ENCODE measurements at places on chromosomes 1 and 21.

GRCh38 chr1:162315673-162316072 is 61.0 kb downstream of the SPATA46 start:
- no peak for DNase-seq

DNA sequence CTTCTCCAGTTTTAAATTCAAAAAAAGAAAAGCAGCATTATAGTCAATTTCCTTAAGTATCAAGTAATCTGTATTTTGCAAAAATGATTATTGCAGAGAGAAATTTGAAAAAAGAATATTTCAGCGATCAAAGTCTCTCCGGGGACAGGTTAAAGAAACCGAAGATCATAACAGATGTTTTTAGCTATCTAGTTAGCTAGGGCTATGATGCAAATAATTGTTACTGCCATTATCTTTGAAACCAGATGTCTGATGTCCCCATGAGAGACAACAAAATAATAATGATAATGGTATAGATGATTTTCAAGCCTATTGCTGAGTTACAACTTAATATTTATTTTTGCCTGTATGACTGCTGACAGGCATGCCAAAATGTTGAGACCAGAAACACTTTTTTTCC is 1326.0 kb downstream of the PLA2G4A start:
- DNase-seq, result no peak

DNA sequence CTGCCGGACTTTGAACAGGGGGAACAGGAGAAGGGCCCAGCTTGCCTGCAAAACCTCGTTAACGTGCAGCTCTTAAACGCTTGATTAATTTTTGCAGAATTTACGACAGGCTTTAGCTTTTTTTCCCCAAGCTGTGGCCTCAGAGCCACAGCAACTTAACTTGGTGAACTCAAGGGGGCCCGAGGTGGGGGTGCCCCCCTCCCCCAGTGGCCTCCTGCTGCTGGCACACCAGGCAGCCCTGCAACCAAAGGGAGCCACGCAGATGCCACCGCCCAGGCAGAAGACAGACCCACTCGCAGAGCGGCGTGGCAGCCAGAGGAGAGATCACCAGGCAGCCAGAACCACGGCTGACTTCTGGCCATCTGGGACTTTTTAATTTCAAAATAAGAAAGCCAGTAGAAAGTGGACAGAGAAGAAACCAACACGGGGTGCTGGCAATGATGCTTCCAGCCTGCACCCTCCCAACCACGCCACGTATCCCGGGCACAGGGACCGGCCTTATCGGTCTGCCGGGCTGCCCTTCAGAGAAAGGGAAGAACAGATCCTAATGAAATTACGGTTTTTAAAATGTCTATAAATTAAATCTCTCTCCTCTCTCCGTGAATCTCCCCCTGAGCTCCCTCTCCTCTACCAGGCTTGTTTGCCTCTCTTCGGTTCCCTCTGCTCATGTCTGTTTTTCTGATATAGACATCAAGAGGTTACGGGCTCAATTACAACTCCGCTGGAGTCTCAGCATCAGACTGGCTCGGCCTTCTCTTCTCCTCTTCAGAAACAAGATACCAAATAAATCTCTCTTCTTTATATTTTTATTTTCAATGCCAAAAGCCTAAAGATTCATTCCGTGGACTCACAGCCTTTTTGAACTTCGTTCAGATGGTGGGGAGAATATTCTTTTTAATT is 6.4 kb downstream of the CASZ1 start:
- no peak for DNase-seq

- DNase-seq, result no peak
Measured at GRCh38 chr1:165371588-165372225, 15.2 kb upstream of the LMX1A start.

GRCh38 chr1:42013881-42014470 is 95.3 kb upstream of the HIVEP3 start:
- no peak for DNase-seq

- DNase-seq, result no peak
Measured at GRCh38 chr21:25453524-25453923, 153.8 kb downstream of the MRPL39 start.

DNA sequence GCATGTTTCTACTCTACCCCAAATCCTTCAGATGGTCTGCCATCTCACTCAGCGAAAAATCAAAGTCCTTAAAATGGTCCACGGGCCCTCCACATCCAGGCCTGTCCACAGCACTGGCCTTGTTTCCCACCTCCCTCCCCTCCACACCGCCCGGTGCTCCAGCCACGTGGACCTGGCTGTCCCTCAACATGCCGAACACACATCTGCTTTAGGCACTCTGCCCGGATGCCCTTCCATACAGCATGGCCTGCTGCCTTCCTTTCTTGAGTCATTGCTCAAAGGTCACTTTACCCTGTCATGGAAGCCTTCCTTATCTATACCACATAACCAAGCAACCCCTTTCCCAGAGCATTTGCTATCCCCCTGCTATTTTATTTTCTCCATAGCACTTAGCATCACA is 143.0 kb downstream of the DNM3 start:
- no peak for DNase-seq

DNA sequence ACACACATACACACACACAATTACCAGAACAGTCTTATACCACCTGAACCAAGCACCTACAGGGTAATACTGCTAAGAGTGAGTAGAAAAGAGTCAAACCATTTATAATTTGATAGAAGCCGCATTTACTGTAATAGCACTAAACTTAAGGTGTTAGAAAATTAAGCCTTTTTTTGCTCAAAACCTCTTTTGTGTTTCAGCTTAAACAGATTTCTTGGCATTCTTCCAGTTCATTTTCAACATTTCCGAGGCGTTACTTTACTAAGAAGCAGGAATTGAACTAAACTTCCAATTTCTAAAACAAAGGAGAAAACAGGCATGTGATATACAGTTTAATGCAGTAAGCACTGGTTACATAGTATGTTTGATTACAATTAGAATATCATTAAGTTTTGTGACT is 387.2 kb downstream of the NCAM2 start:
- DNase-seq, result no peak

DNA sequence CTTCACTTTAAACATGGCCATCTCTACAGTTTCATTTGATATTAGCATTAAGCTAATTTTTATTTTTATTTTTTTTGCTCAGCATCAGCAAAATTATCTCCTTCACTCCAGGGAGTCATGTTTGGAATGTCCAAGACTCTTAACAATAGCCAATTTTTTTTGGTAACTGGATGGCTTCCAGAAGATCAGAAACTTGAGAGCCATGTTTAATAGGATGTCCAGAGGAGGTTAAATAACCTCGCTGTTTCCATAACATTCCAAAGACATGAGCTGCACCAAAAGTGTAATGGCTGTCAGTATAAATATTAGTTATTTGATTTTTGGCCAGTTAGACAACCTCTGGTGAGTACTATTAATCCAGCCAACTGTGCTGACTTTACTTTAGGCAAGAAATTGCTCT is 80.7 kb downstream of the DNTTIP2 start:
- DNase-seq, result no peak

GRCh38 chr1:157140063-157140588 is 1.9 kb upstream of the ETV3 start:
- DNase-seq, result no peak

DNA sequence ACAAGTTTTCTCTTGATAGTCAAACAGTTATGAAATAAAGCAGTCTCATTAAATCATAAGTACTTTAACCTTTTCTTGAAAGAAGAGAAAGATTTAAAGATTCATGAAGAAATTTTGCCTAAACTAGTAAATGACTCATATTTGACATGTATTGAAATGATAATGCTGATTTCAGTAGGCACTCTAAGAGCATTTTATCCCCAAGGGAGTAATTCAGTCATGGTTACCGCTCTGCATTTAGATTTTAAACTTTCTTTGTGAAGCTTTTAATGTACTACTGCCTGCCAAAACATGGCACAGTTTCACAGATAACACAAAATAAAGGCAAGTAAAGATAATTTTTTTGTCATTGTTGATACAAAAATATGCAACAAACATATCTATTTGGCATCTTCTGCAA is 6.8 kb downstream of the USH2A start:
- DNase-seq, result no peak

DNA sequence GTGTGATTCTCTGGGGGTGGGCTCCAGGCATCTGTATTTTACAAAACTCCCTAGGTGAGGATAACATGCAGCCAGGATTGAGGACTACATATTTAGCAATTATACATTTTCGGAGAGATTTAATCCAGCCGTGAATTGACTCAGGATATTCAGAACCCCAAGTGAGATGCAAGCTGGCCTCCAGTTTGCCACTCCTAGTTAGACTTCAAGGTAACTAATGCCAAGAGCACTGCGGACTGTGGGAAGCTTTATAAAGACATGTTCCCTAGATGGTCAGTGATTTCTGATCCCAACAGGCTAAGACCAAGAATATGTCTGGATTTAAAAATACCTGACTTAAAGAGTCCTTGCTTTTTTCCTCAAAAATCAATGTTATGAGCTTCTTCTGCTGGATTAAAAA is 308.5 kb downstream of the NTNG1 start:
- no peak for DNase-seq

Data from NCI-H2081 (cell line).